ENCODE measurements at places on chromosomes 6 and 20. TPM values are rescaled to one million over a fixed set of nuclear protein-coding genes. Genes with fewer than 3 reads are reported as not detected.

The PLEKHG1 gene
- 4.0 TPM for total RNA-seq

The KIF13A gene
- total RNA-seq: 49.3 TPM

The AIF1 gene
- 0.44 TPM for total RNA-seq

The LY6G6D gene
- total RNA-seq: not detected

The SLC22A7 gene
- not detected for total RNA-seq

The TBXT gene
- total RNA-seq: not detected

The CALHM5 gene
- not detected for total RNA-seq

The MOG gene
- total RNA-seq: not detected

The ENPP1 gene
- total RNA-seq: 6.8 TPM

The HELZ2 gene
- 41.5 TPM for total RNA-seq

The PACSIN1 gene
- 0.18 TPM for total RNA-seq

The ENPP5 gene
- not detected for total RNA-seq

The MBOAT1 gene
- 15.1 TPM for total RNA-seq

The CCN5 gene
- 15.2 TPM for total RNA-seq

The CAGE1 gene
- not detected for total RNA-seq

The DNAH8 gene
- not detected for total RNA-seq

The MAP7 gene
- total RNA-seq: 1.8 TPM

The HMGCLL1 gene
- not detected for total RNA-seq

The C6orf132 gene
- 12.9 TPM for total RNA-seq

The PDYN gene
- total RNA-seq: not detected

The MGME1 gene
- 27.0 TPM for total RNA-seq

The PGBD1 gene
- total RNA-seq: 7.6 TPM

The COL11A2 gene
- 0.57 TPM for total RNA-seq

The CASS4 gene
- total RNA-seq: 0.15 TPM

The SLC22A16 gene
- not detected for total RNA-seq

The COL12A1 gene
- total RNA-seq: 10.4 TPM

The FOXO3 gene
- total RNA-seq: 43.8 TPM

The SLC13A3 gene
- total RNA-seq: 0.31 TPM

The GTSF1L gene
- total RNA-seq: not detected

The FAXC gene
- total RNA-seq: 9.0 TPM

The HLA-DPA1 gene
- total RNA-seq: 0.69 TPM

The DOK5 gene
- total RNA-seq: 0.18 TPM

The GPR6 gene
- total RNA-seq: not detected

The SYS1 gene
- total RNA-seq: 29.1 TPM

The CST5 gene
- not detected for total RNA-seq

The DYNLT2 gene
- total RNA-seq: 2.1 TPM

The TREM1 gene
- total RNA-seq: not detected

The TUBB2B gene
- total RNA-seq: 22.7 TPM

The GABRR1 gene
- total RNA-seq: not detected

The LPA gene
- total RNA-seq: 0.21 TPM

The C6orf15 gene
- not detected for total RNA-seq

The FGD2 gene
- total RNA-seq: 0.10 TPM

The FRK gene
- total RNA-seq: 2.5 TPM

The SPATS1 gene
- total RNA-seq: not detected

The METTL24 gene
- not detected for total RNA-seq

The KHDC1 gene
- total RNA-seq: 9.6 TPM

The HTR1E gene
- total RNA-seq: not detected

The SLC22A2 gene
- not detected for total RNA-seq

The FOXF2 gene
- 12.7 TPM for total RNA-seq

The RFX6 gene
- total RNA-seq: not detected

The KIF25 gene
- 0.44 TPM for total RNA-seq

The SMPDL3A gene
- 1.8 TPM for total RNA-seq

The THBS2 gene
- 0.05 TPM for total RNA-seq

The TRAPPC3L gene
- total RNA-seq: not detected

The C20orf141 gene
- total RNA-seq: not detected

The EGFL8 gene
- total RNA-seq: 11.1 TPM

The TRERF1 gene
- total RNA-seq: 30.6 TPM

The C20orf144 gene
- total RNA-seq: not detected
